LHCN-M2 (cell line): ENCODE measurements at places on chromosomes 5 and 9. TPM values are rescaled to one million over a fixed set of nuclear protein-coding genes. Genes with fewer than 3 reads are reported as not detected.

DNA sequence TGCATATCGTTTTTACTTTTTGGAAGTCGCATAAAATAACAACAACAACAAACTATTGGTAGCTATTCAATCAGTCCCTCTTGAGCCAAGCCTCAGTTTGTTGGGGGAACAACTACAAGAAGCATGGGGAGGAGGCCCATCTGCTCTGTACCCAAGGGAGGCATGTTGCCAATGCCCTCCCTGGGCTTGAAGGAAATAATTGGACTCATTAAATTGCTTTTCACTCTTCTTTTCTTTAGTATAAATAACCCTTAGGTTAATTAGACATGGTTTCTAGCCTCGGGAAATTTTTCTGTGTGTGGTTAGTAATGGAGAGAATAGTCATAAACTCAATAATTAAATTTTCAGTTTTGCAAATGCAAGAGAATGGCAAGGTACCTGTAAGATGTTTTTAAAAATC lies 500.7 kb downstream of the TLE4 start:
- DNase-seq, result no peak

GRCh38 chr9:75592586-75592985 lies 297.9 kb upstream of the PCSK5 start:
- no peak for DNase-seq

GRCh38 chr5:161051920-161052500 lies 200.0 kb upstream of the ATP10B start:
- peak; percentile 75 for DNase-seq

The UBAP1 gene
- total RNA-seq, result 23.4 and 25.5 TPM in 2 replicates

- DNase-seq, result no peak
Measured at GRCh38 chr9:74309654-74310053, 187.5 kb upstream of the RORB start.

The GABRA6 gene
- total RNA-seq, result not detected in 2 replicates
